Calu3 (cell line): ENCODE measurements at places on chromosomes 2 and 18. TPM values are rescaled to one million over a fixed set of nuclear protein-coding genes. Genes with fewer than 3 reads are reported as not detected.

The LRRTM4 gene
- total RNA-seq = not detected in 2 replicates

The SERPINB4 gene
- 0.76 TPM in 1 of 2 replicates, not detected in the other for total RNA-seq

- no peak for DNase-seq
Measured at GRCh38 chr18:50131591-50131990, 63.4 kb downstream of the MYO5B start.

DNA sequence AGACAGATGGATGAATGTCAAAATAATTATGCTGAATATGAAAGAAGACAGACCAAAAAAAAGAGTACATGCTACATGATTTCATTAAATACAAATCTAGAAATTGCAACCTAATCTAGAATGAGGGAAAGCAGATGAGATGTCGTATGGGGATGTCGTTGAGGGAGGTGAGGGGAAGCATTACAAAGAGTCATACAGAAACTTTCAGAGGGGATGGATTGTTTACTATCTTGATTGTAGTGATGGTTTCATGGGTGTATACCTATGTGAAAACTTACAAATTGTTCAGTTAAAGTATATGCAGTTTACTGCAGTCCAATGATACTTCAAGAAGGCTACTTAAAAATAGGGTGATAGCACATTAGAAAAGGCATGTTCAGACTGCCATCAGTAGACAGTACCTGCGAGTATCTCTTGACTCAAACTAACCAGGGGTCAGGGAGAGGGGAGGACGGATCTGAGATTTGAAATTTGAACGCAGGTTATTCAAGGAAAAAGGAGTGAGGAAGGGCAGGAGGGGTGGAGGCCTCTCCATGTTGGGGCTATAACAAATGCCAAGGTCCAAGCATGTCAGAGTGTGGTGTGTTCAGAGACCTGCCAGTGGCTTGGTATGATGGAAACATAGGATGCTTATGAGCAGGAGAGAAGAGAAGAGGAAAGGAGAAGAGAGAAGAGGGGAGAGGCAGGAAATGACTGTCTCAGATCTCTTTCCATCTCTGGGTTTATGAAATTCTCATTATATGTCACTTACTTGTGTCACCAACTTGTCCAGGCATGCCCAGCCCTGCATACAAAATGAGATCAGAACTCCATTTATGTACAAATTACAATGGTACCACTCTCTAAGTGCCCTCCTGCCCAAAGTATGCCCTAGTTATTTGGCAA, 257.3 kb upstream of the CXCR4 start:
- DNase-seq = no peak

DNA sequence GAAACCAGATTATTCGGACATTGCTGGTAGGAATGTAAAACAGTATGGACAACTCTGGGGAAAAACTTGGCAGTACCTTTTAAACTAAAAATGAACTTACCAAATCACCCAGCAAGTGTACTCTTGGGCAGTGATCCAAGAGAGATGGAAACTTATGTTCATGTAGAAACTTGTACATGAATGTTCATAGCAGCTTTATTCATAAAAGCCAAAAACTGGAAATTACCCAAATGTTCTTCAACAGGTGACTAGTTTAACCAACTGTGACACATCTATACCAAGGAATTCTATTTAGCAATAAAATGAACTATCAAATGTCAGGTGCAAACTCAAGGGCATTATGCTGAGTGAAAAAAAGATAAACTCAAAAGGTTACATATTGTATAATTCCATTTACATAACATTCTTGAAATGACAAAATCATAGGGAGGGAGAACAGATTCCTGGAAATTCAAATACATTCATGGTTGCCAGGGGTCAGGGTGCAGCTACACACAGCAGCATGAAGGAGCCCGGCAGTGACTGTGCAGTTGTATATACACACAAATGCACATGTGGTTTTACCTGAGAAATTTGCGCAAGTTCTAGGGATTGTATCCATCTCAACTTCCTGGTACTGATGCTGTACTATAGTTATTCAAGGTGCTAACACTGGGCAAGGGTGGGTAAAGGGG, 3.5 kb upstream of the RNU4ATAC start:
- DNase-seq = no peak
